Transverse colon (tissue), 4 donors: ENCODE measurements at places on chromosomes 1 and 21. TPM values are rescaled to one million over a fixed set of nuclear protein-coding genes. Genes with fewer than 3 reads are reported as not detected.

- H3K4me1 ChIP-seq, result no peaks in the 10 kb centered on the region
- H3K4me3 ChIP-seq, result no peak overlapping the region
- no peak for DNase-seq
- H3K27me3 ChIP-seq, result no peaks in the 10 kb centered on the region
- no peaks in the 10 kb centered on the region for H3K36me3 ChIP-seq
Observed at GRCh38 chr1:240687820-240688219, 75.9 kb upstream of the GREM2 start.

- H3K4me3 ChIP-seq, result no peak overlapping the region
- H3K27ac ChIP-seq, result no peak overlapping the region
- no peaks in the 10 kb centered on the region for H3K27me3 ChIP-seq
- no peak for DNase-seq
Observed at GRCh38 chr1:108636876-108637275, 24.0 kb downstream of the HENMT1 start.

CFHR3 gene
- not detected for total RNA-seq

DNA sequence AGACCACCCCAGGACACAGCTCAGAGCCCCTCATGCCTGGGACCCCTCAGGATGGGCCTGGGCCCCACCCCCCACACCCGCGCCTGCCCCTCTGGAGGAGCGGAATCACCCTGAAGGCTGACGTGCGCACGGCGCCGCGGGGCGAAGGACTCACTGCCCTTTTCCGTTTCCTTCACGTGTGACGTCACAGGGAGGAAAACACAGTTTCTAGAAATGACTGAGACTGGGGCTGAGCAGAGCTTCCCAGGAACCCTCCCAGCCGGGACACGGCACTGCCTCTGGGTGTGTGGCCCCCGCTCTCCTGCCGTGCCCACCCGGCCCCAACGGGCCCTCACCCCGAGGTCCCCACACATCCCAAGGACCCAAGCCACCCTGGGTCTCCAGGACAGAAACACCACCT is 5.4 kb upstream of the TNFRSF4 start:
- H3K27ac ChIP-seq, result no peak overlapping the region
- no peak overlapping the region for H3K4me3 ChIP-seq
- DNase-seq, result no peak
- H3K4me1 ChIP-seq, result no peaks in the 10 kb centered on the region
- H3K36me3 ChIP-seq, result peaks cover 25% of the 10 kb centered on the region

GRCh38 chr1:172449585-172450523 is 6.0 kb upstream of the PIGC start:
- H3K4me3 ChIP-seq, result no peak overlapping the region
- H3K27ac ChIP-seq, result peak overlapping the region; percentile 38
- H3K4me1 ChIP-seq, result peaks cover 23% of the 10 kb centered on the region
- H3K36me3 ChIP-seq, result no peaks in the 10 kb centered on the region

GRCh38 chr21:43268086-43268803 is 99.4 kb downstream of the CRYAA start:
- H3K4me3 ChIP-seq, result no peak overlapping the region
- peaks cover 20% of the 10 kb centered on the region for H3K27me3 ChIP-seq
- H3K4me1 ChIP-seq, result no peaks in the 10 kb centered on the region
- no peaks in the 10 kb centered on the region for H3K36me3 ChIP-seq
- H3K27ac ChIP-seq, result no peak overlapping the region

DNA sequence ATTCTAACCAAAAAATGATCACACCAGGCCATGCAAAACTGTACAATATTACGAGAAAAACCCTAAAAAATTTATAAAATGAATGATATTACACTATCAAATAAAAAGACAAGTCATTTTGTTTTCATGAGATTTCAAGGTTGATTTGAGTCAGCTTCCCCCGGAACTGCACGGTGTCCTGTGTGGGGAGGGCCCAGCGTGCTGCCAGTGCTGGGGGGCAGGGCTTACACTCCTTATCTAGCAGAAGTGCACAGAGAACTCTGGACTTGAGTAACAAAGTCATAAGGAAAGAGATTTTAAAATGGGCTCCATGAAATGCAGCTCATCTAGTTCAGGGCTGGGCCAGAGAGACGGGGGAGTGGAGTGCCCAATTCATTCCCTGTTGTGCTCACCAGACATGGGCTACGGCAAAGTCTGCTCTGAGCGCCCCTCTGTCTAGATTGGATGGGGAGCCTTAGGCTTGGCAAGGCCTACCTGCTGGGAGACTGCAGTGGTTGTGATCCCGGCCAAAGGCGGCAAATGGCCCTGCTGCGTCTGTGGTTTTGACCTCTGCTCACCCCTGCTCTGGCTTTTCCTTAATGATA is 50.1 kb downstream of the COQ8A start:
- no peaks in the 10 kb centered on the region for H3K27me3 ChIP-seq
- peaks cover 6% of the 10 kb centered on the region for H3K36me3 ChIP-seq
- H3K4me1 ChIP-seq, result peaks cover 46% of the 10 kb centered on the region
- peak; percentile 81 for DNase-seq
- H3K27ac ChIP-seq, result peak overlapping the region; percentile 85

ANGPTL1 gene
- 10.8 TPM for total RNA-seq
